ENCODE measurements at places on chromosomes 5 and 9.

GRCh38 chr9:11064909-11065308, 452.1 kb upstream of the PTPRD start:
- no peak for DNase-seq

DNA sequence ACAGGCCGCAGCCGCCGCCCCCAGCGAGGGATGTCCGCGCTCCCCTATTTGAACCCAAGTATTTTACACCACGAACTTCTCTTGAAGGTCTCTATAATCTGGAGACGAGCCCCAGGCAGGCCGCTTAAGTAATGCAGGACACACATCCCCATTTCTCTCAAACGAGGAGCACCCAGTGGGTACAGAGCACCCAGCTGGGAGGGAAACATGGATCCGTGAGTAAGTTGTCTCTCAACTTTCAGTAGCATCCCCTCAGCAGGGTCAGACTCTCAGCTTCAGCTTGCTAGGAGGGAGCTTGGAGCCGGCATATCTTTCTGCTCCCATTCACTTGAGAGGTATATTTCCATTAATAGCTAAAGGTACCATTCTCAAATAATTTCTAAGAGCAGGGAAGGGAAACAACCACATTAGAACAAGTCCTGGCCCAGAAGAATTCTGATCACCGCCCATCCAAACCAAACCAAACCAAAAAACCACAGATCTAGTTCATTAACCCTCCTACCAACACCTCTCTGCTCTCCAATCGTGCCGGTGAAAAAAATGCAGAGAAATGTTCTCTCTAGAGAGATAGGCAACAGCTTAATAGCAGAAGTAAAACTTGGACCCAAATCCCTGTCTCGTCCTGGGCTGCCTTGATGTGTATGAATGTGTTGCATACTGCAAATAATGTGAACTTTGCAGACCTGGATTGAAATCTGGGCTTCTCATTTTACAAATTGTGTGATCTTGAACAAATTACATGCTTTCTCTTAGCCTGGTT, 910 bp downstream of the TDRD7 start:
- no peak for DNase-seq

- DNase-seq, result peak; percentile 48
Measured at GRCh38 chr5:116137544-116138378, 52.9 kb downstream of the COMMD10 start.

DNA sequence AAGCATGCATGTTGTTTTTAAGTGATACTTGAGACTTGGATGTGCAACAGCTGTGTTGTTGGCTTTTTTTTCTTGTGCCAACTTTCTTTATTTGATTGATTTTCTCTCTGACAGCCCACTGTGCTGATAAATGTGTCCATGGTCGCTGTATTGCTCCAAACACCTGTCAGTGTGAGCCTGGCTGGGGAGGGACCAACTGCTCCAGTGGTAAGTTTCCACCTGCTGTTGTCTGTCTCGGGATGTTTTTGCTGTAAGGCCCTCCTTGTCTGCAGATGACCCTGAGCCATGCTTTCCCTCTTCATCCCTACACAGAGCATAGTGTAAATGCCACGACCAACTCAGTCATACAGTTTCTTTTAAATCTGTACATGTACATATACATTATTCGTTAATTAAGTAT, 79.2 kb downstream of the MEGF10 start:
- DNase-seq, result no peak

GRCh38 chr5:4099386-4099785, 503.8 kb downstream of the IRX1 start:
- no peak for DNase-seq

DNA sequence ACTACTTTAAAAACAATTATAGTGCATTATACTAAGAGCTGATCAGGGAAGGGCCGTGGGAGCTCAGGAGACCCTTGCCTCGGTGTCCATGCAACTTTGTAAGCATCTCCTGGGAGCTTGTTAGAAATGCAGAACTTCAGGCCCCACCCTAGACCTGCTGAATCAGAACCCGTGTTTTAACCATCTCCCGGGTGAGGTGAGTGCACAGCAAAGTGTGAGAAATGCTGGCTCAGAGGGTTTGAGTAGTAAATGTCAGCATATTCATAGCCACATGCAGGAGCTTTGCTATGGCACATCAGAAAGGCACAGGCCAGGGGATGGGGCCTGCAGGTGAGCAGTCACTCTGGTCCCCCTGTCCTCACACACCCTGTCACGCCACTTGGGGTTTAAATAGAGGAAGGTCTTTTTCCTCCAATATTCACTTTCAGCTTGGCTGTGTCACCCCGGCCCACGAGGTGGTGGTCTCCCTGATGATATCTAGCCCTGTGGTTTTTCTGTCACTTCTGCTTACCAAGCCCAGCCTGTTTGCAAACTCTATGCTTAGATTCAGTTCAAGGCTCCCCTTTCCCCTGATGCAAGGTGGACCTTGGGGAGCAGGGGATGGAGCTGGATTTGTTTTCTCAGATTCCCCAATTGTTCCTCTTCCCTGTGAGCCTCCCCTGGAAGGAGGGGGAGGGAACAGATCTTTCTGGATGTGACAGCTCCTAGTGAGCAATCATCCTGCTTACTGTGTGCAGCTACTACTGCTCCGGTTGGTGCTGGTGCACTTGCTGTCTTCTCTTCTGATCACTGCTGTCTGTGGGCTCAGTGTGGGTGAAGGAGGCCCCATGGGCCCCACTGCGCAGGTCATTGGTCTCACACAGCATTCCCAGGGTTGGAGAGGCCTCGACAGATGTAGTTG, 51.8 kb upstream of the TGFBR1 start:
- no peak for DNase-seq

- no peak for DNase-seq
Measured at GRCh38 chr5:57210633-57211032, 36.8 kb downstream of the GPBP1 start.

- no peak for DNase-seq
Measured at GRCh38 chr5:90813392-90813791, 254.8 kb downstream of the ADGRV1 start.

GRCh38 chr9:125998837-125999503, 251.8 kb downstream of the PBX3 start:
- DNase-seq, result no peak

GRCh38 chr5:1793301-1793740, 6.3 kb downstream of the MRPL36 start:
- DNase-seq, result peak; percentile 32

- no peak for DNase-seq
Measured at GRCh38 chr5:12335938-12336337, 431.7 kb upstream of the CTNND2 start.

Data from fibroblast of skin of right quadriceps (primary cell).